ENCODE measurements at places on chromosomes 11 and 22. TPM values are rescaled to one million over a fixed set of nuclear protein-coding genes. Genes with fewer than 3 reads are reported as not detected.
A peak's percentile ranks its signal among the peaks of the same experiment; 100 is the strongest.

DNA sequence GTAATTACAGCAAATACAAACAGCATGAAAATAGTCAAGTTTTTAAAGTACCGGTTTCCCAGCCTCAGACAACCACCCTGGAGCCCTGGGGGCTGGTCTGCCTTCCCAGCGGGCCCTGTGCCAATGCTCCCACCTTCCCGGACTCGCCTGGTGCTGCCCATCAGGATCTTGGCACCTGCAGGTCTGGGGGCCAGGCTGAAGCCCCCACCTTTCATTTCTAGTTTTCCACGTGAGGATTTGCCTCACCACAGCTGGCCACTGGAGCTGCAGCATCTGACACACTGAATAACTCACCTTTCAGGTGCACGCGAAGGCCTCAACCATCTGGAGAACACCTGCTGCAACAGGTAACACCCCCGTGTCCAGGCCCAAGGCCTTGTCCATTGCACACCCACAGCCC, 108.7 kb upstream of the THY1 start:
- no peak for DNase-seq
- no peaks in the 10 kb centered on the region for H3K27me3 ChIP-seq
- peaks cover 16% of the 10 kb centered on the region for H3K4me1 ChIP-seq
- H3K4me3 ChIP-seq: no peak overlapping the region

DNA sequence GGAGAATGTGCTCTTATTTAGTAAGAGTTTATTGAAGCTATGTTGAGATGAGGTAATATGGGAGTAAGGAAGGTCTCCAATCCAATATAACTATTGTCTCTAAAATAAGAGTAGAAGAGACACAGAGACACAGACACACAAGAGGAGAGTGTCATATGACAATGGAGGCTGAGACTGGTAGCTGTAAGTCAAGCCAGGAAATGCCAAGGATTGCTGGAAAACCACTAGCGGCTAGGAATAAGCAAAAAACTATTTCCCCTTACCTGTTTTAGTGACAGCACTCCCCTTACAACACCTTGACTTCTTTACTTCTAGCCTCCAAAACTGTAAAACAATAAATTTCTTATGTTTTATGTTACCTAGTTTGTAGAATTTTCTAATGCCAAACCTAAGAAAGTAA, 1652.8 kb downstream of the LRRC4C start:
- no peak overlapping the region for H3K27ac ChIP-seq
- no peak overlapping the region for H3K4me3 ChIP-seq
- no peak for DNase-seq

DNA sequence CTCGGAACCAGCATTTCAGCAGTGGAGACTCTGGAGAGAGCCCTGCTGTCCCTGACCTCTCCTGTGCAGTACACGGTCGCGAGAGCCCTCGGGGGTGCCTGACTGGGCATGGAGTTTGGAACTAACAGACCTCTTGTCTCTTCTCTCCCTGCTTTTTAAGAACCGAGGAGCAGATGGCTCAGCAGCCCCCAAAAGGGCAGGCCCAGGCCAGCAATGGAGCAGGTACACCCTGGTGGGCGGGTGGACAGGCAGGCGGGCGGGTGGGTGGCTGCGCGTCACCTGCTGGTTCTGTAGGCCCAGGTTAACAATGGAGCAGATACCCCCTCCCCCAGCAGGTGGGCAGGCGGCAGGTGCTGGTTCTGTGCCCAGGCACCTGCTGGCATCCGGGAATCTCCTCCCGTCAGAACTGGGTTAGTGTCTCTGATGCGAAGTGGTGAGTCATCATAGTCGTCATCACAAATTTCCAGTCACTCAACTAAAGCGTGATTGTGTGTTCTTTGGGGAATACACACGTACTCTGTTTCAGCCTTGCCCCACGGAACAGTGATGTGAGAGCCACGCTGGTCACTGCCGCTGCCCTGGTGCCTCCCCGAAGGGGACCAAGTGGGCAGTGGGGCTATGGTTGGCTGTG, 41.1 kb downstream of the GRAMD4 start:
- no peaks in the 10 kb centered on the region for H3K36me3 ChIP-seq
- H3K27me3 ChIP-seq: no peaks in the 10 kb centered on the region
- no peak overlapping the region for H3K4me3 ChIP-seq
- H3K27ac ChIP-seq: no peak overlapping the region
- no peak for DNase-seq

GRCh38 chr11:73950869-73951710, at the start of gene DNAJB13:
TSS of gene DNAJB13 (plus strand) at chr11:73951026. CDS start at chr11:73951070, 44 bp downstream.
- H3K36me3 ChIP-seq: no peaks in the 10 kb centered on the region
- H3K27me3 ChIP-seq: no peaks in the 10 kb centered on the region
- no peak within 1 kb of the TSS for H3K27ac ChIP-seq
- peak; percentile 89 for DNase-seq

- DNase-seq: peak; percentile 74
- H3K36me3 ChIP-seq: peaks cover 49% of the 10 kb centered on the region
- no peaks in the 10 kb centered on the region for H3K27me3 ChIP-seq
- H3K27ac ChIP-seq: peak overlapping the region; percentile 87
Observed at GRCh38 chr11:108221371-108221770, 1.1 kb downstream of the NPAT start.

- no peaks in the 10 kb centered on the region for H3K4me1 ChIP-seq
- no peak overlapping the region for H3K27ac ChIP-seq
- H3K27me3 ChIP-seq: no peaks in the 10 kb centered on the region
- no peaks in the 10 kb centered on the region for H3K36me3 ChIP-seq
Observed at GRCh38 chr22:25419247-25420113, 145.0 kb upstream of the GRK3 start.

PTPRCAP gene
- 348 TPM for total RNA-seq

DSCAML1 gene
- not detected for total RNA-seq

OVCH2 gene
- total RNA-seq: not detected

POTEH gene
- not detected for total RNA-seq

KCTD14 gene
- not detected for total RNA-seq

Data from Karpas-422 (cell line).